ENCODE measurements at places on chromosomes 3 and 15.

GRCh38 chr3:150081084-150081483 lies 110.4 kb upstream of the PFN2 start:
- DNase-seq: no peak

GRCh38 chr3:146524961-146525360 lies 19.4 kb downstream of the PLSCR1 start:
- no peak for DNase-seq

DNA sequence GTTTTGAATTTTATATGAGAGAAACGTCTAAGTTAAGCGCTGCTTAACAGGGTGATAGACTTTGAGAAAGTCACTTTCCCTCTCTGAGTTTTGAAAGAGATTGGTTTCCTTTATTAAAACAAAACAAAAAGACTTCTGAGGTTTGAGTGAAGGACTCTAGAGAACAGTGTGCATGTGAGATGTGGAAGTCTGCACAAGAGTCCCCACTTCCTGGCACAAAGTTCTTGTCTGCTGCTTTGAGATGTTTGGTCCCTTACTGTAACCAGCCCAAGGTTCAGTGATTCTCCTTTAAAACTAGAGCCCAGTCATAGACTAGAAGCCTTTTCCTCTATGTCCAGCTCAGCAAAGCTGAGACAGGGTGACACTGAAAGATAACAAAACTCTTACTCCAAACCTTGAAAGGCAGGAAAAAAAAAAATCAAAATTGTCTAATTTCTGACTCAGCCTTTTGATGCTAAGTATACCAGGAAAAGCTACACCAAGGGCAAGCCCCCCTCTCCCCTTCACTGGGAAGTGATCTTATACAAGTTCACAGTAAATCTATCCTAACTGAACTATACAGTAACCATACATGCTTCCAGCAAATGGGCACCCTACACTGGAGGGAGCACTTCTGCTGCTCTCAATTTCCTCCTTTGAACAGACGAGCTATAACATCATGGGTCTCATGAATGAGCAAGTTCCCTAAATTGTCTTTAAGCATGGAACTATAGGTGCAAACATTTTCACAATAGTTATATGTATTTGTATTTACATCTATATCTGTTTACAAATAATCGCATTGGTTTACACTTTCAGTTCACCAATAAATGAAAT lies 2.3 kb downstream of the POPDC2 start:
- no peak for DNase-seq

DNA sequence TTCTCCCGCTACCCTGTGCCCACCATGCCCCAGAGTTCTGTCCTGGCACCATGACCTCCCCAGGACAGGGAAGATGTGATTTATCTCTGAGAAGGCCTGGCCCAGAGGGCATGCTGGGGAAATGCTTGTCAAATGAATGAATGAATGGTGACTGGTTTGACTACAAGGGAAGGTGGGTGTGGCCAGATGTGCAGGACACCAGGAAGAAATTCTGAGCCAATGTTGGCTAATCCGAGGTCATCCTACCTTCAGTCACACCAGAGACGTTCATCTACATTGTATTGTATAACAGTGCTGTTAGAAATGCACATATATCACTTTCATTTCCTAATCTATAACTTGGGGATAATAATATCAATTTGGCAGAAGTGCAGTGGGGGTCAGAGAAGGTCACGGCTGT lies 138.4 kb downstream of the FAM43A start:
- DNase-seq: no peak

DNA sequence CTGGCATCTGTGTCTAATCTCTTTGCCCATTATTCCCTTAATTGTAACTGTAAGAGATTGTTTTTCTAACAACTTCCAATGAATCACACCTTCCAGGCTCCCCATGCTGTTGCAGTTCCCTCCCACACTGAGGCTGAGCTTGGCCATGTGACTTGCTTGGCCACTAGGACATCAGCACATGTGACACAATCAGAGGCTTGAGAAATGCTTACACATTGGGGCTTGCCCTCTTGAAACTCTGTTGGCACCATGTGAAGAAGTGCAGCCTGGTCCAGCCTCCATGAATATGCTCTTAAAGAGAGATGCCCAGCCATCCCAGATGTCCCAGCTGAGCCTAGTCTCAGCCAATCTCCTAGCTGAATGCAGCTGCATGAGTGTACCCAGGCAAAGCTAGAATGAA lies 326.8 kb upstream of the SOX2 start:
- no peak for DNase-seq

GRCh38 chr15:42133886-42134502 lies 22.4 kb downstream of the PLA2G4F start:
- DNase-seq: no peak

- no peak for DNase-seq
Measured at GRCh38 chr3:172367205-172368105, 80.8 kb downstream of the GHSR start.
